ENCODE measurements at places on chromosomes 1 and 21.

- no peak for DNase-seq
Measured at GRCh38 chr1:182608845-182609610, 4.8 kb upstream of the RGS16 start.

- no peak for DNase-seq
Measured at GRCh38 chr1:9721606-9722377, 70.3 kb downstream of the PIK3CD start.

- no peak for DNase-seq
Measured at GRCh38 chr1:183105449-183105848, 80.6 kb upstream of the LAMC2 start.

DNA sequence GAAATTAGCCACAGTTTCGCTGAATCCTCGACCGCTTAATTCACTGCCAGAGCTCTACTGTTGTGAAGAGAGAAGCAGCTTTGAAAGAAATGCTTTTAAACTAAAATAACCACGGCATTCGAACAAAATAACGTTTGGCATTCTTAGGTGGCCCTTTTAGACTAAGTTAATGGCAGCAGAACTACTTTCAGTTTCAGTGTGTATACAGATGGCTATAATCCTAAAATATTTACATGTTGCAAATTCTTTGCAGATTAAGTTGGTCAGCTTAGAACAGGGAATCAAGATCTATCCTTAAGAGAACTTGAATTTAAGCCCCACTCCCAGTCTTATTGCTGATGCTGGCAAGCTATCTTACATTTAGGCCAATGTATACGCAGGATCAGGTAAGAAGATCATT is 62.7 kb downstream of the ADSS2 start:
- no peak for DNase-seq

- no peak for DNase-seq
Measured at GRCh38 chr21:29347274-29347681, 48.6 kb downstream of the BACH1 start.

GRCh38 chr1:230073371-230074035 is 6.5 kb downstream of the GALNT2 start:
- DNase-seq, result no peak

- DNase-seq, result no peak
Measured at GRCh38 chr1:91091812-91092211, 70.0 kb upstream of the ZNF644 start.

DNA sequence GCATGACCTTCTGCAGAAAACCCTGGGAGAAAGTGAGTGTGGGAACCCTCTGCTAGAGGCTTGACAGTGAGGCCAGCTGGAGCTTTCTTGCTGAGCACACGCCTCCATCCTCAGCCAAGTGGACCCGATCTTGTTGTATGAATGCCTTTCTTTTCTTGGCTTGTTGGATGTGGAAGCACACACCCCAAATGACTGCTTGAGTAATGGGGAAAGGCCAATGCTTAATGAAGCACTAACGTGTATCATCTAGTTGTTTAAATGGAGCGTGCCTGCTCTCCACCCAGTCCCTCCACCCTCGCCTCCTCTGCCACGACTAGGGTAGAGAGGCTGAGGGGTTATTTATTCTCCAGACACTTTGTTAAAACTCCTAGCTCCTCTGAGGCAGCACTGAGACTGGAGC is 54.3 kb upstream of the IKBKE start:
- no peak for DNase-seq

DNA sequence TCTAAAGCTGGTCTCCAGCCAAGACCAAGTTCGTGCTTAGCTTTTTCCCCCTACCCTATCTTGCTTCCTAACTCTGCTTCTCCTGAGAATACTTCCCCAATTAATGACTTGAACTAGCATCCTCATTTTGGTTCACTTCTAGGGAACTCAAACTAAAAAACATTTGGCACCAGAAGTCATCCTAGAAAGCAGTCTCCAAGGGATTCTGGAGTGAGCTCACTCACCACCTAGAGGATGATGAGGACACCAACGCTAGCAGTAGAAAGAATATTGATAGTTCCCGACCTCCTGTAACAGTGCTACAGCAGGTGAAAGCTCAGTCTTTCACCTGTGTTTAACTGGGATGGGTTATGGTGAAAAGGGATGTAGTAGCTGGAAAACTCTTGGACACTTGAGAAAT is 4.7 kb upstream of the PSMB2 start:
- DNase-seq, result no peak

- no peak for DNase-seq
Measured at GRCh38 chr1:235802573-235803346, 63.9 kb downstream of the LYST start.

DNA sequence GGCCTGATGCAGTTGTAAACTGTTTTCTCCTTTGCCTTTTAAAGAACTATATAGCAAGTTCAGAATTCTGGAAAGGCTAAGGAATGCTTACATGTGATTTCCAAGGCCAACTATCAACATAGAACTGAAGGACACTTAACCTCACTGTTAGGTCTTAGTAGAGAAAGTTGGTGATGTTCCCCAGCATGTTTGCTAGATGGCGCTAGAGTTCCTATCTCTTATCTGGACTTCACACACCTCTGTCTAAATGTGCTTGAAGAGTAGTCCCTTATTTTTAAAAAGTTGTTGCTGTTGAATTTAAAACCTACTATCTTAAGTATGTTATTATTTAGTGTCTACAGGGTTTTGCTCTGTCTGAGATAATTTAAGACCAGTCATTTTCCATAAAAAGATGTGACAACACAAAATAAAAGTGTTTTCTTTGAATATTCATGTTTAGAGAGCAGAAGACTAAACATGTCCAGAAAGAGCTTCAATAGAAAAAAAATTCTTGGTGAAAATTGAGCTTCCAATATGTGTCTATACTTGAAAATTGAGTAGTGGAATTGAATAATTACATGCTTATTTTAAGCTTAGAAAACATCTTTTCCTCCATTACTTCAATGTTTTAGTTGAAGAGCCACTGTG is 237.3 kb downstream of the S1PR1 start:
- DNase-seq, result no peak

- DNase-seq, result no peak
Measured at GRCh38 chr1:20198918-20199317, 12.6 kb upstream of the PLA2G2C start.

GRCh38 chr21:41065539-41065938 is 102.4 kb upstream of the BACE2 start:
- no peak for DNase-seq

DNA sequence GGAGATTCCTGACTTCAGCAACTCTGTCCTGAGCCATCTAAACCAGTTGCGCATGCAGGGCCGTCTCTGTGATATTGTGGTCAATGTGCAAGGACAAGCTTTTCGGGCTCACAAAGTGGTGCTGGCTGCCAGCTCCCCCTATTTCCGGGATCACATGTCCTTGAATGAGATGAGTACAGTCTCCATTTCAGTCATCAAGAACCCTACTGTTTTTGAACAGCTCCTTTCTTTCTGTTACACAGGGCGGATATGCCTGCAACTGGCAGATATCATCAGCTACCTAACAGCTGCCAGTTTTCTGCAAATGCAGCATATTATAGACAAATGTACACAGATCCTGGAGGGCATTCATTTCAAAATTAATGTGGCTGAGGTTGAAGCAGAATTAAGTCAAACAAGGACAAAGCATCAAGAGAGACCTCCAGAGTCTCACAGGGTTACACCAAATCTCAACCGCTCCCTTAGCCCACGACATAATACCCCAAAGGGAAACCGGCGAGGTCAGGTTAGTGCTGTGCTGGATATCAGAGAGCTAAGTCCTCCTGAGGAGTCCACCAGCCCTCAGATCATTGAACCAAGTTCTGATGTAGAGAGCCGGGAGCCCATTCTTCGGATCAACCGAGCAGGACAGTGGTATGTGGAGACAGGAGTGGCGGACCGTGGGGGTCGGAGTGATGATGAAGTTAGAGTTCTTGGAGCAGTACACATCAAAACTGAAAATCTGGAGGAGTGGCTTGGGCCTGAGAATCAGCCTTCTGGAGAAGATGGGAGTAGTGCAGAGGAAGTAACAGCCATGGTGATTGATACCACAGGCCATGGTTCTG is 2.3 kb downstream of the ZBTB37 start:
- no peak for DNase-seq

- DNase-seq, result no peak
Measured at GRCh38 chr1:238562341-238562740, 671.6 kb upstream of the ZP4 start.

GRCh38 chr1:116832932-116833578 is 76.7 kb upstream of the PTGFRN start:
- no peak for DNase-seq

DNA sequence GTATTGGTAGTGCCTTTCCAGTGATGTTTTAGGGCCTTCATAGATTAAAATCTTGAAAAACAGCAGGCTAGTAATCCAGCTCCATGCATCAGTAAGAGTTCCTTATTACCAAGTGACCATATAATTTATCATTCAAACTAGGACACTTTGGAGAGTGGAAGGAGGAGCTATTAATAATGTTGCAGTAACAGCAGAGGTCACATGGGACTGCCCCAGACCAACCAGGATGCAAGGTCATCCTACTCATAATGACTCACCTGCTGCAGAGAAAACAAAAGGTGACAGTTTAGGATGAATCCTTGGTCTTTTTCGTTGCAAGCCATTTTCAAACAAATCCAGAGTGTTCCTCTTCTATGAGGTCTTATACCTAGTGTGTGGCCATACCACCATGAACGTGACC is 187.4 kb downstream of the NUF2 start:
- DNase-seq, result no peak

GRCh38 chr1:67792103-67792502 is 41.2 kb downstream of the GNG12 start:
- DNase-seq, result no peak
